ENCODE measurements at places on chromosomes 2 and 18.

DNA sequence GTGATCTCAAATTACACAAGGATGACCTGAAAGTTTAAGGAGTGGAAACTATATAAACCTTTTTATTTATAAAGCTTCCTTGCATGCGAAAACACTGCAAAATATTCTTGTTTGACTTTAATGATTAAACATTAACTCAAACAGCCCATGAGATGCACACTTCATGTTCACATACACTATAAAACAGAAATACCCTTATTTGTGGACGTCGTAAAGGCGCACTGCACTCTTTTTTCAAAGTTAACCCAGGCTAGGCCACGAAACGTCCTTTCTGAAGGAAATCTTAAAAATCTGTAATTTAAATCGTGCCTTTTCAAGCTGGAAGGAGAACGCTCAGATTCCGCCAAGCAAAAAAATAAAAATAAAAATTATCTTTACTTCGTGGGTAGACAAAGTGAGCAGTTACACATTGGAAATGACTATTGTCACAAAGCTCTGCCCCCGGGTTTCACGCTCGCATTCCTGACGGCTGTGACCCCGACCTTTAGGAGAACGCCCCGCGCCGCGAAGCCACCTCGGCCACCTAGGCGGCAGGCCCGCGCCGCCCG, 728 bp downstream of the FAM168B start:
- no peak for DNase-seq

GRCh38 chr2:15946983-15947382, 6.6 kb downstream of the MYCN start:
- DNase-seq: no peak

DNA sequence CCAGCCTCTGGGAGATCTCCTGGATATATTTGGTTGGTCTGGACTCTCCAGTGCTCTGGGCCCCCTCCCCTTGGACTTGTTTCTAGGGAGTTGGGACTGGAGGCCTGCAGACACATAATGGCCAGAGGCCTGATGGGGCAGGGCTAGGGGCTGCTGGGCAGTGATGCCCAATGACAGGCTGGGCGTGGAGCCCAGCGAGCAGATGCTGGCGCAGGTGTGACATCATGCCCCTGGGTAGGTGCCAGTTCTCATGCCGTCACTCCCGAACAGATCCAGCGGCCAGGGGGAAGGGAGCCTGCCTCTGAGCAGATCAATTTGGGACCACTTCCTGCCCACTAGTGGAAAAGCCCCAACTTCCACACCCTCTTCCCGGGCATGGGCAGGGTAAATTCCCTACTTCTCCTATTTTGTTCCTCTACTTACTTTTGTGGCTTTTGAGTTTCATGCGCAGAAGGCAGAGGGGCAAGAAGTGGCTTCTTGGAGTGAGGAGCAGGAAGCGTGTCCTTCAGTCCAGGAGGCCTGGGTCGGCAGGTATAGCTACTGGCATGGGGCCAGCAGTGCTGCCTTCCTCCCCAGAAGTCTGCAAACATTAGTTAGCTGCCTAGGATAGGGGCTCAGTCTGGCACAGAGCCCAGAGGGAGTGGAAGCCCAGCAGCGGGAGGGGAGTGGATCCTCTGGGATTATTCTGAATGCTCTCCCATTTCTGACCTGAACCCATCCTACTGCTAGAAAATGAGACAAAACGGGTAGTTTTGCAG, 6.1 kb downstream of the MPV17 start:
- DNase-seq: no peak

- DNase-seq: no peak
Measured at GRCh38 chr18:78704971-78705461, 274.6 kb upstream of the SALL3 start.

DNA sequence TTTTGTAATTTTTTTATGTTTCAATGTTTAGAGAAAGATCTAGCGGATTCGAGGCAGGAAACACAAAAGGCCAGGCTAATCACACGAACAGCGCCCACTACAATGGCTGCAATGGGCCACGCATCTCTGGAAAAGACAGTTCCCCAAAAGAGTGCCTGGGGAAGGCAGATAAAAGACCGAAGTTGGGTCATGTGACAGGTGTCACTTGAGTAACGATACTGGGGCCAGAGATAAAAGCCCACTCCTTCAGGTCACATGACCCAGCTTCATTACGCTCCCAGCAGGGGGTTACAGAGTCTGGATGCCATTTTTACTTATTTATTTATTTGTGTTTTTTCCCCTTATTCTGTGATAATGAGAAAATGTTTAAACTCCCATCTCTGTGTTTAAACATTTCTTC, 95.4 kb downstream of the CDK15 start:
- no peak for DNase-seq

DNA sequence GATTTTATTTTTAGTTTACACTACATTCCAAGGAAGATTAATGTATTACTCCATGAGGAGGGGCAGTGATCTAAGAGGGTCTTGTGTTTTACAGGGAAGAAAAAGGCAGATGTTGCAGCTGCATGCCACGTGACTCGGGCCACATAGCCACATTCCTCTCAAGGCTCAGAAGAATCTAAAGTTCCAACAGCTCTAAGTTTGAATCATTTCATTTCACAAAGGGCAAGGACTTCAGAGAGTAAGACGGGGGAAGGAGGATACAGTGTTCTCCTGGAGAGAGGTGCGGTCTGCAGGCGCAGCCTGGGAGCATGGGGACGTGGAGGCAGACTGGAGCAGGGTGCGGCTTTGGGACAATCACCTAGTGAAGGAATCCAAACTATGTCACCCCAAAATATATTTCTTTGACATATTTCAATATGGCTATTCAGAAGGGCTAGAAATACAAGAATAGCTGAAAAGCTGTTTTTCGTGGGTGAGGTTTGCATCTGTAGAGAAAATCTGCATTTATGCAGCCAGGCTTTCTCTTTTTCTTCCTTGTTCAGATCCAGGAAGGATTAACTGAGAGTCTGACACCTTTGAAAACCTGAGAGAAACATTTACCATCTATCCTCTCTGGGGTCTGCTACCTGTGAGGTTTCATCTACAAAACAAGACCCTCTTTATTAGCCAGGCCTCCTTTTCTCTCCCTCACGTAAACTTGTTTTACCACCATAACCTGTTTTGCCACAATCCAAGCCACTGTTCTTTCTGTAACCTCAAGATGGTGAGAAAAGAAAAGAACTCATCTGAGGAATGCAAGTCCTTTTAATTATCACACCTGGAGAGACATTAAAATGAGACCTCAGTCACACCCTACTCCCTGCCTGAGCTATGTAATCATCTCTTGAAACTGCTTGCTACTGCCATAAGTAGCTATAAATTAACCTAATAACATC, 165.1 kb upstream of the NDUFV2 start:
- DNase-seq: no peak

- DNase-seq: no peak
Measured at GRCh38 chr2:167748536-167748935, 498.9 kb downstream of the STK39 start.

DNA sequence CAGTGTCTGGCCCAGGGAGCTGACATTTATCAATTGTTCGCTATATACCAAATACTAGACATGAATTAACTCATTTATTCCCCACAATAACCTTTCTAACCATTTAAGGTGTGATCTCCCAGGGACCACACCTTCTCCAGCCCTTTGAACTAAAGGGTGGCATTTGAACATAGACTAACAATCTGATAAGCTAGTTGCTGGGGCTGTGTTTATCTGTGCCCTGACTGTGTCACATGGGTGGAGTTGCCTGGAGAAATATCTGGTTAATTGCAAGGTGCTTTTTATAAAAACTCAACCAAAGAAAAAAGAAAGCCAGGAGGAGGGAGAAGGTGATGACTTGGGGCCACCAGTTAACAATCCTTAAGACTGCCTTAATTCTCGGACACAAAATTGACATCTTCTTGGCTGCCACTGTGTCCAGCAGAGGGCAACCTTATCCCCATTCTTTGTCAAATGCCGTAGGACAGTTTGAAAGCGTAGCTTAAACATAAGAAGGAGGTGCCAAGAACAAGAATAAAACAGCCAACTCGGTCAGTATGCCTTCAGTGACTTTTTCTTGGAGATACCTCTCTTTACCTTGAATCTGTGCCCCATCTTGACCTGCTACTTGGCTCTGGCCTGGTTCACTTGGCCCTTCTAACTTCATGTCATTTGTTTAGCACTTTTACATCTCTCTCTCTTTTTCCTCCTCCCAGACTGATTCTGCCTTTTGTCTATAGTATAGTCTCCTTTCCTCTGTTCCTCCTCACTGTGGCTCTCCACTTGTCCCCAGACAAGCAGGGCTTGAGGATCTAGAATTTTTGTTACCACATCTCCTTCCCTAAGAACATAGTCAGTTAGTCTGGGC, 183.4 kb downstream of the MYO3B start:
- peak; percentile 9 for DNase-seq

- no peak for DNase-seq
Measured at GRCh38 chr2:200748779-200749178, 62.9 kb upstream of the BZW1 start.

GRCh38 chr18:54714851-54715250, 113.4 kb upstream of the RAB27B start:
- DNase-seq: no peak

DNA sequence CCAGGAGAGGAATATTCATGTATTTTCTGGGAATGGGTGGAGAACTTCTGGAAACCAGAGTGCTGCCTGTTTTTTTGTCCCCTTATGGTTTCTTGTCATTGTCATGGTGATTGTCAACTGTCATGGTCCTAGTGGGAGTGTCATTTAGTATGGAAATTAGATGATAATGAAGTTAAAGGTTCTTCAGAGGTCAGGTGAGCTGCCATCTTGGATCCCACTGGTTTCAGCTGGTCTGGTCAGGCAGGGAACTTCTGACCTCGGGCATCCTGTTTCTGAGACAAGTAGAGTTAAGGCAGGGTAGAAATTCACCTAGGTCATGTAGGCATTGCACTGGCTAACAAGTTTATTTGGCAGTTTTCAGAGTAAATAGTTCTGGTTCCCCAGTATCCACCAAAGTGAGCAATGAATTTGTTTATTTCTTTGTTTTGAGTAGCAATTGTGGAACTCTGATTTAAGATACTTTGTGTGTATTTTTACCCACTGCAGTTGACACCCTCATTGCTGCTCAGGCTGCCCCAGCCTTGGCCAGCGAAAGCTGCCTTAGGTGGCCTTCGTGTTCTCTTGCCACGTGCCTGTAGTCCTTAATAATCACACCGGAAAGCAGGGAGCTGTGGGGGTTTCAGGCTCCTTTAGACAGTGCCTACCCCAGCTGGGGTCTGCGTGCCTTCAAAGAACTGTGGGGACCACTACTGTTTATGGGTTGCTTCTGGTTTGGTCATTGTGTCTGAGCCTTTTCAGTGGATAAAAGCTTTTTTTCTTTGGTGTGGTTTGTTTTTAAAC, 48.7 kb downstream of the NCK2 start:
- no peak for DNase-seq

All from stimulated activated CD8-positive, alpha-beta memory T cell treated with anti-CD3 and anti-CD28 coated beads, Interleukin-7, amount 100 ng/mL, for 1 hour (primary cell).